ENCODE measurements at places on chromosomes 1 and 21.

DNA sequence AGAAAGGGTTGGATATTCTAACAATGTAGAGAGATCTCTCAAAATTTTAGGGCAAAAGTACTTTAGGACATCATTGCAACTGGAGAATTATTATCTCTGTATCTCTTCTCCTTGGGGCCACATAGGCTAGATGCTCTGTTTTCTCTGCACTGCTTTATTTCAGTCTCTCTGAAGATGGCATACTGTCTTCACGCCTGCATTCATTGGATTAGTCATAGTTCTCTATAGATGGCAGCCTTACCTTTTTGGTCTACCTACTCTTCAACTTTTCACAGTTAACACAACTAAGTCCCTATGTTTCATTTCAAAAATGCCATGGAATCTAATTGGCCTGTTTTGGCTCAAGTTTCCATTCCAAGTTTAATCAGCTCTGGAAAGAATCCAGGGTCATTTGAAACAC lies 1623.3 kb upstream of the B3GALT2 start:
- no peak for DNase-seq

- DNase-seq, result no peak
Observed at GRCh38 chr1:107436552-107437241, 295.9 kb downstream of the NTNG1 start.

GRCh38 chr1:90922202-90922601 lies 99.6 kb downstream of the ZNF644 start:
- DNase-seq, result no peak

GRCh38 chr21:26443291-26443690 lies 129.8 kb downstream of the CYYR1 start:
- no peak for DNase-seq

GRCh38 chr1:226987179-226987536 lies 47.1 kb downstream of the COQ8A start:
- no peak for DNase-seq

- DNase-seq, result no peak
Observed at GRCh38 chr1:225999912-226000337, 782 bp upstream of the SDE2 start.

GRCh38 chr21:41871293-41872030 lies 7.7 kb downstream of the PRDM15 start:
- no peak for DNase-seq

DNA sequence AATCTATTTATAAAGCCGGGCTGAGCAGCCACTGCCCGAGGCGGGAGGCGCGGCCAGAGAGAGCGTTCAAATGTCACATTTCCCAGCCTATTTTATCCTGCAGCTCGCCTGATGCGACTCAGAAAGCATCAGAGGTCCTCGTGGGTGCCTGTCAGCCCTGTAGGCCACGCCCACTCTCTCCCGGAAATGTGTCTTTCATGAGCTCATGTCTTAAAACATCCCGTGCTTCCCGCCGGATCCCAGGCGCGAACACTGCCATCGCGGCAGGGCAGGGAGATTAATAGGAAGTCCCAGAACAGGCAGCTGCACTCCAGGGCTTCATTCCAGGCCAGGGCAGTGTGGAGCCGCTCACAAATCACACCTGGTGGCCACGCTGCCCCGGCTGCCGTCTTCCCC lies 117.5 kb downstream of the PRDM16 start:
- DNase-seq, result peak; percentile 70

- no peak for DNase-seq
Observed at GRCh38 chr1:109373126-109373525, 24.6 kb downstream of the SORT1 start.

- no peak for DNase-seq
Observed at GRCh38 chr21:42379426-42380215, 13.3 kb upstream of the TFF1 start.

DNA sequence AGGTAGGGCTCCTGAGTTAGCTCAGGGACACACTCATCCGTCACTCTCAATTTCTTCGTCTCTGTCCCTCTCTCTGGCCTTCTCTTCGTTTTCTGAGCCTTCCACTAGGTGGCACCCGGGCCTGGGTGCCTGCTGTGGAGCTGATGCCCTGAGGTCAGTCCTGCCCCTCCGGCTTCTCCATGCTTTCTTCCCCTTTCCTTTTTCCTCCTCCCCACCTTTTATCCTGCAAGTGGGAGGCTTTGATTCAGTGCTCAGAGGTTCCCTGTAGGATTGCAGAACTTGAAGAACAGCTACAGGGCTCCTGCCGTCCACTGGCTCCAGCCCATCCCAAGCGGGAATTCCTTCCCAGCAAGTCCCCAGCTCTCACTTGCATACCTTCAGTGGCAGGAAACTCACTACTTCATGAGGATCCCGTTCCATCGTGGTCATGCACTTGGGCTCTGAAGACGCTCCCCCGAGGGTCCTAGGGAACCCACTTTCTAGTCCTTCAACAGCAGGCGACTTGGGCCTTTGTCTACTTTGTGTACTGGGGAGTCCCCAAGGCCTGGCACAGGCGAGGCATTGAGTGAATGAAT lies 45.6 kb downstream of the SRRM1 start:
- DNase-seq, result peak; percentile 83

DNA sequence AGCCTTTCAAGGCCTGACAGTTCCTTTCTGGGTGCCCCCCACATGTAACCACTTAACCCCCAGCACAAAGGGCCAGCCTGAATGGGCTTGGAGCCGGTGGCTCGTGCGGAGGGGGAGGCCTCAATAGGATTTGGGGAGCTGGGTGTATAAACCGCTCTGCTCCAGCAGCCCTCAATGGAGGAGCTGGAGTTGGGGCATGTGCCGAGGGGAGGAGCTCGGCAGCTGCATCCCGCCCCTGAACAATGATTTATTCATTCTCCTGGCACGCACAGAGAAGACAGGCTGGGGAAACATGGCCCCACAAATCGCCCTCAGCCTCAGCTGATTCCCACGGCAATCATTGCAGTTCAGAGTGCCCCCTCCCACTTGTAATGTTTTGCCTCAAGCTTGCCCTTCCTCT lies 6.9 kb upstream of the C1orf216 start:
- DNase-seq, result no peak

DNA sequence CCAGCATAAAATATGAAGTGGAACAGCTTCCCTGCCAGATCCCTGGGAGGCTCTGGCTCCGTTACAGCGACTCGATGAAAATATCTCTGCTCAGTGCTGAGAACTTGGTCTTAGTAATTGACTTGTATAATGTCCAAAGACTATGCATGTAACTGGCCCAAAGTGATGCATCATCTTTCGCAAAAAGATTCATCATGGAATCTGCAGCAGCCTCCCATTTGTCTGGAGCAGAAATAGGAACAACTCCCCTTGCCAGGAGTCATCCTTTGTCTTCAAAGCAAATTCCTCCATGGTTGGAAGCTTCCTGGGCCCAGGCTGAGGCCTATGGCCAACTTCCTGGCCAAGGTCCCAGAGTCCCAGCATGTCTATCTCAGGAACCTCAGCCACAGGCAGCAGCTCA lies 16.9 kb upstream of the SLC6A17 start:
- no peak for DNase-seq

DNA sequence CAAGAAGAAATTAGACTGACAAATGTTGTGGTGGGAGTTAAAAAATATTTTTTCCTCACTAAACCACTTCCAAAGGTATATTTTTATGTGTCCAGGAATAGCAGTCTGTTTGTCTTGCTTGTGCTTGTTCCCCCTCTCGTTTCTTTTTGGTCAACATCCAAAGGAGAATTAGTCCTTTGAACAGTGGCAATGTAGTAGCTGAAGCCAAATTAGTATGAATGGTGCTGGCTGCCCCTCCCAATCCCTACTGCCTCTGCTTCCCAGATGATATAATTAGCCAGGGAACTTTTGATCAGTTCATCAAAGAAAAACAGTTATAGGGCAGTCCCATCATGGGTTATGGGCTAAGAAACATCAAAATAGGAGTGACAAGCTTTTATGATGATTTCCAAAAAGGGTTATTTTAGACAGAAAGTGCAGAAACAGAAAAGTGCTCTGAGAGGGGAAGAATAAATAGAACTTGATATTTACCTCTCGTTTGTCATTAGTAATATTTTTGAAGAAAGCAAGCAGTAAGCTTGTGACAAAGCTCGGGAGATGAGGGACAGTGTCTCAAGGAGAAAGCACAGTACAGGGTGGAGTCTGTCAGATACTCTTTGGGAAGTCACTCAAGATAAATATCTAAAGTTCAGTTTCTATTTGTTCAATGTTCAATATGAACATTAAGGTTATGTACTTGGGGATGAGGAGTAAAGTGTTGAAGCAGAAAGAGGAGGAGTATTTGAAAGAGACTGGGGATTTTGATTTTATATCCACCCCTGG lies 239.1 kb downstream of the HLX start:
- no peak for DNase-seq

DNA sequence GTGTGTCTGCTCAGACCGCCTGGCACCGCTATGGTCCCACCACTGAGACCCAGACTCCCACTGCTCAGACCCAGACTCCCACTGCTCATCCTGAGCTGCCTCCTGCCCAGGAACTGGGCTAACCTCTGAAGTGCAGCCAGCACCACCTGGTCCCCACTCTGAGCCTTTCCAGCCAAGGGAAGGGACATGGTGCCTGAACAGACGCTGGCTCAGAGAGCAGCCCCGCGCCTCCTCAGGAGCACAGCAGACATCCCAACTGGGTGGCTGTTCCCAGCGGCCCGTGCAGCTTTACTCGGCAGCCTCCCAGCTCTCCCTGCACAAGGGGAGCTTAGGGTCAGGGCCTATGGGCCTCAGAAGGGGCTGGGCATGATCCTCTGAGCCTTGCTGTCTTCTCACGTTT lies 27.8 kb upstream of the CNTN2 start:
- DNase-seq, result no peak

- DNase-seq, result no peak
Observed at GRCh38 chr1:49824261-49824660, 199.5 kb downstream of the AGBL4 start.

Measured in right forelimb (tissue), 1 donor.